ENCODE measurements at places on chromosomes 12 and 14. TPM values are rescaled to one million over a fixed set of nuclear protein-coding genes. Genes with fewer than 3 reads are reported as not detected.

The RNASE1 gene
- total RNA-seq, result 343 TPM

The REP15 gene
- 1.4 TPM for total RNA-seq

The MIP gene
- total RNA-seq, result not detected

The TCL1A gene
- total RNA-seq, result 0.71 TPM

The GPR65 gene
- total RNA-seq, result 0.26 TPM

All from right atrium auricular region (tissue), 2 donors.